Activated naive CD4-positive, alpha-beta T cell treated with anti-CD3 and anti-CD28 coated beads, Interleukin-2, amount 50 U/mL, for 72 hours (primary cell): ENCODE measurements at places on chromosomes 16 and 17.
A peak's percentile ranks its signal among the peaks of the same experiment; 100 is the strongest.

DNA sequence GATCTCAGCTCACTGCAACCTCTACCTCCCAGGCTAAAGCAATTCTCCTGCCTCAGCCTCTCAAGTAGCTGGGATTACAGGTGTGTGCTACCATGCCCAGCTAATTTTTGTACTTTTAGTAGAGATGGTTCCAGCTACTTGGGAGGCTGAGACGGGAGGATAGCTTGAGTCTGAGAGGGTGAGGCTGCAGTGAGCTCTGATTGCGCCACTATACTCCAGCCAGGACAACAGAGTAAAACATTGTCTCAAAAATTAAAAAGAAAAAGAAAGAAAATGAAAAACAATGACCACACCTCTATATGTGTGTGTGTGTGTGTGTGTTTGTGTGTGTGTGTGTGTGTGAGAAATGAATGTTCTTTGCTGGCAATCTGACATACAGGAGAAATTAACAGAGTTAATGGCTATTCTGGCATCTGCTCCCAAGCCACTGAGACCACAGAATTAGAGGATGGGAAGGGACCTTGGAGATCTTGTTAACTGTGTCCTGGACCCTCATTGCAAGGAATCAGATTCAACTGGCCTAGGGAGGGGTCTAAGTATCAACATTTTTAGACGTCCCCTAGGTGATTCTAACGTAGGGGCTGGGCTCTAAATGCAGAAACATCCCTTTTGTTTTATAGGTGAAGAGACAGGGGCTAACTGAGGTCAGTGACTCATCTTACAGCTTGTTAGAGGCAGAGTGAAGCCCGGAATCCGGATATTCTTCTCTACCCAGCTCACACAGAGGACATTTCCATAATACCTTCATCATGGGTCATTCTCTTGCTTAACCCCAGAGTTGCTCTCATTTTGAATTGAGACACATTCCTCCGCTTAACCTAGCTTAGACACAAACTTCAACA lies 16.4 kb upstream of the MARCHF10 start:
- no peak for DNase-seq

DNA sequence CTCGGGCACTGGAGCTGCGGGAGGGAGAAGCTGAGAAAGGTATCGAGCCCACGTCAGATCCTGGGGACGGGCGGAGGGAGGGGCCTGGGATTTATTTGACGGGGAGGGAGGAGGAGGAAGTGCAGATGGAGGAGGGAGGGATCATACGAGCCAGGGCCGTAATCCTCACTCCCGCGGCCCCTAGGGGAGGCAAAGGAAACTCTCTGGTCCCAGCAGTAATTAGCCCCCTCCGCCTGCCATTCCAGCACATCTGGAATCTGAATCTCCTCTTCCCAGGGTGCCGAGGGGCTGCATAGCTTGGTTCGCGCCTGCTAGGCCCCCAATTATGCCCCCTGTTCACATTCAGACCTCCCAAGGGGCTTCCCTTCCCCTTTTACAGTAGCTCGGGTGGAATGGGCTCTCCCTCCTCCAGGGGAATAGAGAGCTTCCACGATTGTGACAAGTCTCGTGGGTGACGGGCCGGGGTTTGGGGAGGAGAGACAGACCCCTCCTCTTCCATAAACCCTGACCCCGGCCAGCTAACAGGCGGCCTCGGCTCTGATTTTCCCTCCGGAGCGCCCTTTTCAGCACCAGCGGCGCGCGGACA lies at the start of gene SEZ6L2:
Gene SEZ6L2 (minus strand): TSS at position 35 of the 586 bp plus-strand sequence. CDS start 531 bp downstream, outside the sequence.
- no peak for DNase-seq

DNA sequence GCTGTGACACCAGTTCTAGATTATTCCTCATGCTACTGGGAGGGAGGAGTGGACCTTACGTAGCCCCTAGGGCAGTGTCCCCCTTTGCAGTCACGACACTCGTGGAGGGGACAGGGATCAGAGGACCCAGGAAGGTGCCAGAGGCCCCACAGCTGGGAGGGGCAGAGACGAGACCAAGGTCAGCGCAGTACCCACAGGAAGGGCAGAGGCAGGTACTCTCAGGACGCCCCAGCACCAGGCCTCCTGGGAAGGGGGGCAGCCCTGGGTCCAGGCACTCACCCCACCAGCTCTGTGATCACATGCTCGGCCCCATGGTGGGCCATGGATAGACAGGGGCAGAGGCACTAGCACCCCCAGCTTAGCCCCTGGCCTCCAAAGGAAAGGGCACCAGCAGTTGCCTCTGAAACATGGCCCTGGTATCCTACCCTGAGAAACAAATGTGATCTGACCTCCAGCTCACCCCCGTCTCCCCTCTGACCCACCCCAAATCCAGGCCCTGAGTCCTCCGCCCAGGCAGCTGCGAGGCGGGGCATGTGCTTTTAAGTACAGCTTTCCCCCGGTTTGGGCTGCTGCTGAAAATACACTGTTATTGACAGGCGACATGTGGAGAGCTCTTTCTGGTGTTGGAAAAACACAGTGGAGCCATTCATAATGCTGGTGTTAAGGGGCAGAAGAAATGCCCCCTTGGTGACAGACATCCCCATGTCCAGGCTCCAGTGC lies 361.9 kb downstream of the C16orf95 start:
- no peak for DNase-seq

DNA sequence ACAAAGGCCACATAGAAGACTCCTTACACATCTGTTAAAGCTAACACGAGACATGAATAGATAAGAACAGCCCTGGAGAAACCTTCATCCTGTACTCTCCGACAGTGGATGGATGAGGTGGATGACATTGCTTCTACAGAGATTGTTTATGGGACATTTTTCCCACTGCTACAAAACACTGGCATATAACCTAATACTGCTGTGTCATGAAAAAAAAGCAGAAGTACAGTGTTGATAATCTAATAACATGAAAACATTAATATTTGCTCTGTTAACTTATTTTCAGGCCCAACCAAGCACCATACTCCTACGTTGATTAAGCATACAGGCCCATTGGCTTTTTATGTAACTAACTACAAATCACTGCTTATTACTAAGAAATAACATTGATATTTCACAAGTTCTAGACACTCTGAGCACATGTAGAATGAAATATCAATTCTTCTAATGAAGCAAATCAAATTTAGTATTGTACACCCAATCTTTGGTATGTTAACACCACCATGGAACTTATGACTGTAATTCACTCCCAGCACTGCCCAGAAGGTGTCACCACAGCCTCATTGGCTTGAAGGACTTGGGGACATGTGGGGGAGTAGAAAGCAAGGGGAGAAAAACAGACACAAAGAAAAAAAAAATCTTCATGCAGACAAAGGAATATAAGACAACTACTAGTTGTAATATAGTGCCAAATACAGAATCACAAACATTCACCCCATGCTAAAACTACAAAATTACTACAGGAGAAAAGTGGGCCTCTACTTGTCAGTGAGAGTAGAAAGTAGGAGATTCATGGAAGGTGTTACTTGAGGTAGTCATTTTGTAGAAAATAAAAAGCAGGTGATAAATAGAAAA lies 330.0 kb upstream of the PMFBP1 start:
- peak; percentile 37 for DNase-seq

- no peak for DNase-seq
Observed at GRCh38 chr17:72654706-72655105, 437.8 kb downstream of the SLC39A11 start.

GRCh38 chr17:68248199-68248825 lies 469 bp downstream of the AMZ2 start:
- DNase-seq, result no peak

- no peak for DNase-seq
Observed at GRCh38 chr17:81303385-81303784, 8.3 kb upstream of the SLC38A10 start.

DNA sequence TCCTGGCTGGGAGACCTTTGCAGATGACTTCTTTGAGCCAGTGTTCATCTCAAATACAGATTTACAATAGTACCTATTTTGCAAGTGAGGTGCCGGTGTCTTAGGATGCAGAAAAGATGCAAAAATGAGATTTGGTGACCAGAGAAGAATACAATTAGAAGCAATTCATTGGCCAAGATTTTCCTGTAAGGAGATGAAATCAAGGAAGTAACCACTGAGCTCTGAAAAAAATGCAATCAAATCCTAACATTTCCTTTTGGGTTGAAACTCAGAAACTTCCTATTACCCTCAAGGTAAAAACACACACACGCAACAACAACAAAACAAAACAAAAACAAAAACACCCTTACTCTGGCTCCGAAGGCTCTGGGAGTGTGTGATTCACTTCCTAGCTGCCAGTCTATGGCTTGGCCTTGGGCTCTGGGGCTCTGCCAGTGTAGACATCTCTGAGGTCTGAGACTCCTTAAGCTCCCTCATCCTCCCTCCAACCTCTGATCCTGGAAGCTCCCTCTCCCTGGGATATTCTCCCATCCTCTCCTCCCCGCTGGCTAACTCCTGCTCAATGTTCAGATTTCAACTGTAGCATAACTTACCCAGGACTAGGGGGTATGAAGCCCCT lies 16.8 kb upstream of the MT4 start:
- DNase-seq, result no peak

DNA sequence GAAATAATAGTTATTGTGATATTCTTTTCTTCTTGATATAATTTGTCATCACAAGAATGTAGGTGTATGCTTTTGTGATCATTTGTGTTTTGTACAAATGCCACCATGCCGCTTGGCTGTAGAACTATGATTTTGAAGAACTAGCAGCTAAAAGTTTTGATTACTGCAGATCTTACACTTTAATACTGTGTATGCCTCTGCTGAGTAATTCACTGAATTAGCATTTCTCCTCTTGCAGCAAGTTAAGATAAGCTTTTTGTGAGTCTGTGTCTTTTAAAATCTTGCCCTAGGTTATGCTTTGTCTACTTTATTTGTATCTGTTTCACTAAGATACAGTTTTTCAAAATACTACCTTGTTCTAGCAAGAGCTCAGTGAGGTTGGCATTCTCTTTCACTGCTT lies 326.5 kb upstream of the TBX2 start:
- no peak for DNase-seq

GRCh38 chr16:61936522-61936921 lies 99.7 kb downstream of the CDH8 start:
- no peak for DNase-seq

GRCh38 chr16:58440131-58440530 lies 47.9 kb downstream of the GINS3 start:
- no peak for DNase-seq

DNA sequence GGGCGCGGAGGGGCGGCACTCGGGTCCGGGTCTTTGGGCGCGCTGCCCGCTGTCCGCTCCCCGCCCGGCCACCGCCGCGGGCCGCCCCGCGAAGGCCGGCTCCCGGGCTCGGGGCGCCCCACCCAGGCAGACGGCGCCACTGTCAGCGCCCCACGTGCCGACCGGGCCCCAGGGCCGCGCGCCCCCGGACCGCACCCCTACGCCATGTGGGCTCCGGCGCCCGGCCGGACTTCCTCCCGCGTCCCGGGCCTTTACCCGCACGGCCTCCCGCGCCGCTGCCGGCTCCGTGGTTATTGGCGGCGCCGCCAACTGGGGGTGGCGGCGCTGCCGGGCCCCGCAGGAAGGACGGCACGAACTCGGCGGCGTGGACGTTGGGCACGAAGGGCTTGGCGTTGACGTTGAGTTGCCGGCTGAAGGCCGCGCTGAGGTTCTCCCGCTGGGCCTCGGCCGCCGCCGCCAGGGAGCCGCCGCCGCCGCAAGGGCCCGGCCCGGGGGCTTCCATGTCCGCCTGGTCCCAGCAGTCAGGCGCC lies 577 bp downstream of the GSPT1 start:
- peak; percentile 40 for DNase-seq

DNA sequence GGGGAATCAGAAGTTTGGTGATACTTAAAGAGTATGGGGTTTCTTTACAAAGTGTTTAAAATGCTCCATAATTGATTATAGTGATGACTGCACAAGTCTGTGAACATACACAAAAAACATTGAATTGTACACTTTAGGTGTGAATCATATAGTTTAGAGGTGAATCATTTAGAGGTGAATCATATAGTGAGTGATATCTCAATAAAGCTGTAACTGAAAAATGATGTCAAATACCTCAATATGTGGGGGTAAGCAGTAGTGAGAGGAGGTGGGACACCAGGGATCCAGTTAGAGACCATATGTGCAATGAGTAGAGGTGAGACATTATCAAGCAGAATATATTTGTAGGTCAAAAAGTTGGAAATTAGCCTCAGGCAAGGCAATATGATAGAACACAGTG lies 264.5 kb downstream of the PMP22 start:
- no peak for DNase-seq

DNA sequence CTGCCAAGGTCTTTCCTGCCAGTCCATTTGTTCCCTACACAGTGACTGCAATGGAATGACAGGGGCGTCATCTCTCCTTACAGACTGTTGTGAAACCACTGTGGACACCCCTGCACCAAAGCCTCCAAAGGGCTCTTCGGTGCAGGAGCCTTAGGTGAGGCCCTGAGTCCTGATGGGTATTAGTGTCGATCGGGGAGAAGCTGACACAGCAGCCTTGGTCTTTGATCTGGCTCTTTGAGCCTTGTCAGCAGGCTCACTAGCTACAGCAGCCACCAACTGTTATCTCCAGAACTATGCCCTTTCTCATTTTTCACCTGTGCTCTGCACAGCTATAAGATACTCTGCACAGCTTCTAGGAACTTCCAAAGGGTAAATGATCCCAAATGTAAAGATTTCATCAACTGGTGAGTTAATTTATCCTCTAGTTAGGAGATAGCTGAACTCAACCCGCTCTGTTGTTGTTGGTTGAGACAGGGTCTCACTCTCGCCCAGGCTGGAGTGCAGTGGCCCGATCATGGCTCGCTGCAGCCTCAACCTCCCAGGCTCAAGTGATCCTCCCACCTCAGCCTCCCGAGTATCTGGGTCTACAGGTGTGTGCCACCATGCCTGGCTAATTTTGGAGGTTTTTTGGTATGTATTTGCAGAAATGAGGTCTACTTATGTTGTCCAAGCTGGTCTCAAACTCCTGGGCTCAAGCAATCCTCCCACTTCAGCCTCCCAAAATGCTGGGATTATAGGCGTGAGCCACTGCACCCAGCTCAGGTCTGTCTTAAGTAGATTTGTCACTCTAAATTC lies 19.7 kb downstream of the G6PC1 start:
- DNase-seq, result no peak

DNA sequence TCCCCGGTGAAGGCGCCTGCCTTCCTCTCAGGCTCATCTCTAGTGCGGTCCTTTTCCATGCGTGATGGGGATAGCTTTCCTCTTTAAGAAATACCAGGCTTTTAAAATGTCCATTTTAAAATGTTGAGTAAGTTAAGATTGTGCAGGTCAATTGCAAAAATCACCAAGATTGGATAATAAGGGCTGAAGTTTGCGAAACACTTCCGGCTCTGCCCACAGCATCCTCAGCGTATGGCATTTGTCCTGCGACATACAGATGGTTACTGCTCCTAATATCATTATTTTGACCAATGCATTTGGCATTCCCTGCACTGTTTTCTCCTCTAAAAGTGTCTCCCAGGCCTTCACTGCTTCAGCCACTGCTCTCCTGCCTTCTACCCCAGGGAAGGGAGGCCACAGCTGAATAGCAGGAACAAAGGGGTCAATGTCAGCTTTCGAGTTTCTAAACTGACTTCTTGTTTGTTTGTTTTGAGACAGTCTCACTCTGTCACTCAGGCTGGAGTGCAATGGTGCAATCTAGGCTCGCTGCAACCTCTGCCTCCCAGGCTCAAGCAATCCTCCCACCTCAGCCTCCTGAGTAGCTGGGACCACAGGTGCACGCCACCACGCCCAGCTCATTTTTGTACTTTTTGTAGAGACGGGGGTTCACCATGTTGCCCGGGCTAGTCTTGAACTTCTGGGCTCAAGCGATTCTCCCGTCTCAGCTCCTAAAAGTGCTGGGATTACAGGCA lies 91.9 kb downstream of the CRISPLD2 start:
- DNase-seq, result no peak
